ENCODE measurements at places on chromosomes 12 and 14.

DNA sequence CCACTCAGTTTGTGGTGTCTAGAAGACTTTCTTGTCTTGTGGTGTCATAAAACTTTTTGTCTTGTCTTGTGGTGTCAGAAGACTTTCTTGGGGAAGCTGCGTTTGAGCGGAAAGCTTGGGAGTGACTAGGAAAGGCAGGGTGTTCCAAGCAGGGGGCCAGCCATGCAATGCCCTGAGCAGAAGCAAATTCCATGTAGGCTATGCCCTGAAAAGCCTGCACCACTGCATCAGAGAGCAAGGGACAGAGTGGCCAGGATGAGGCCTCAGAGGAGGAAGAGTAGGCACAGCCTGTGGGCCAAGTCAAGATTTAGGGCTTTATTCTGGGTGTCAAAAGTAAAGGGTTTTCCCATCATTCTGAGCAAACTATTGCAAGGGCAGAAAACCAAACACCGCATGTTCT is 14.5 kb downstream of the KRT8 start:
- DNase-seq: peak; percentile 50

- no peak for DNase-seq
Measured at GRCh38 chr12:103901518-103902173, 28.6 kb upstream of the HSP90B1 start.

- DNase-seq: peak; percentile 73
Measured at GRCh38 chr14:92684801-92685560, 63.4 kb downstream of the LGMN start.

GRCh38 chr12:133105620-133106019 is 24.5 kb downstream of the ZNF891 start:
- no peak for DNase-seq

GRCh38 chr14:25895740-25896139 is 702.1 kb downstream of the NOVA1 start:
- DNase-seq: no peak

DNA sequence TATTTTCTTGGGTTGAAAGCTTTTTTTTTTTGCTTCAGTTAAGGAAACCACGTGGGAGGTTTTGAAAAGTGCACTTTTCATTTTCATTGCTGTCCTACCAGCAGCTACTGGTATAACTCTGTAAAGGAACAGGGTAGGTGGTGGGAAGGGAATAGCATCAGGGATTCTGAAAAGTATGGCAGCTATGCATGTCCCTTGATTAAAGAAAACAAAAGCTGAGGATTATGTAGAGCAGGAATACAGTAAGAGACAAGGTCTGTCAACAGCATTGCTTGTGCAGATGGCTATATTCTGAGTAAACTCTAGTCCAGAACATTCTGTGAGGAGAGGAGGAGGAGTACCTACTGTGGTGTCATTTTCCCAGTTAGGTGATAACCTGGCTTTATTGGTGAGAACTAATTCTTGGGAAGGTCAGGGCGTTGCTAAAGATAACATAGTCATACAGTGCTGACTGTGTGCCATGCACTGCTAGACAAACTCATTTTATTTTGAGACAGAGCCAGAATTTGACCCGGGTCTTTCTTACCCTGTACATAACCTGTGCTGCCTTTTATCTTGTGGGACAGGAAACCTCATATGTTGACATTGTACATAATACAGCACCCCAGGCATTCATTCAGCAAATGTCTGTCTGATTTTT is 80.3 kb upstream of the TRAF3 start:
- DNase-seq: no peak

DNA sequence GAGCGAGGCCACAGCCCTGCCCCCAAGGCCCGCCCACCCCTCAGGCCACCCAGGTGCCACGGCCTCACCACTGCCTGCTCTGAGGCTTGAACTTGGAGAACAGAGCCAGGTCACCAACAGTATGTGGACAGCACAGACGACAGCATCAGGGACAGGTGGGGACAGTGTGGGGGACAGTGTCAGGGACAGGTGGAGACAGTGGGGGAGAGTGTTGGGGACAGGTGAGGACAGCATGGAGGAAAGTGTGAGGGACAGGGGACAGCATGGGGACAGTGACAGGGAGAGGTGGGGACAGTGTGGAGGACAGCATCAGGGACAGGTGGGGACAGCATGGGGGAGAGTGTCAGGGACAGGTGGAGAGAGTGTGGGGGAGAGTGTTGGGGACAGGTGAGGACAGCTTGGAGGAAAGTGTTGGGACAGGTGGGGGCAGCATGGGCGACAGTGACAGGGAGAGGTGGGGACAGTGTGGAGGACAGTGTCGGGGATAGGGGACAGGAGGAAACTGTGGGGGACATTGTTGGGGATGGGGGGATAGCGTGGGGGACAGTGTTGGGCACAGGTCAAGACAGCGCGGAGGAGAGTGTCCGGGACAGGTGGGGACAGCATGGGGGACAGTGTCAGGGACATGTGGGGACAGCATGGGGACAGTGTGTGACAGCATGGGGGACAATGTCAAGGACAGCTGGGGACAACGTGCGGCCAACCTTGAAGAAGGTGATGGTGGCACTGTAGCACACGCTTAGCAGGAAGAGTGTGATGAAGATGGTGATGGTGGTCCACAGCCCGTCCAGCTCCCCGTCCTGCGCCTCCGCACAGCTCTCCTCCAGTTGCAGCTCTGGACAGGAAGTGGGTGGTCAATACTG is 114.9 kb downstream of the TMEM121 start:
- no peak for DNase-seq

- DNase-seq: no peak
Measured at GRCh38 chr12:10753059-10753458, 29.9 kb upstream of the YBX3 start.

DNA sequence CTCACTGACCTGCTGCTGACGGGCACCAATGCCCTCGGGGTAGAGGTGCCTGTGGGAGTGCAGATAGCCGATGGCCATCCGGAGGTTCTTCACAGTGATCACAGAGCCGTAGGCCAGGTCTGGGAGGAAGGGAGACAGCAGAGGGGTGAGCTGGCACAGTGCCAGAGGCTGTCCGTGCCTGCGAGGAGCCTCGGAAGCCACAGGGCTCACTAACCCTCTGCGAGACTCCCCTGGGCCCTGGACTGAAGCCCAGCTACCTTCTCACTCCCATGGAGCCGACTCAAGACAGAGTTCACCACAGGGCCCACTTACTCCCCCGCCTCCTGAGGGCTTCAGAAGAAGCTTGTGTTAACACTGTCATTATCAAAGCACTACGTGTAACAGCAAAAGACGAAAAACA is 24.5 kb downstream of the POMT2 start:
- DNase-seq: no peak

DNA sequence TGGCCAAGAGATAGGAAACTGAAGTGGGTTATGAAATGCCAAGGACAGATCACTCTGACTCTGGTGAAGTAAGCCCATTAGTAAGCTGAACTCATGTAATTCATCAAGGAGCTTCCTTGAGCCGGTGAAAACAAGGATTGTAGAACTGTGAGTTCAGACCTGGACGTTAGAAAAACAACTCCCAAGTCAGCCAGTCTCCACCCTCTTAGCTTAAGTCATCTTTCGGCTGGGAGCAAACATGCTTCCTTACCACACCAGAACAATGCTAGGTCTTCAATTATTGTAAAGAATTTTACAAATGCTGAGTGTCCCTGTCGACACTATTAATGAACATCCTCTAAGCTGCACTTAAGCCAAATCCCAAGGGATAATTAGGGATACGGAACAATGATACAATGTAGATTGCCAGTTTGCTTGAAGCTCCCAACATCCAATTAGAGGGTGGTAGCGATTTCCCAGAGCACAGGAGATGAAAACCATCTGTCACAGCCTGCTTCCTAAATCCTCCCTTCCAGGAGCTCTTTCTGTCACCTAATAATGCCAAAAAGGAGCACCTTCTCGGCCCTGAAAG is 45.7 kb upstream of the VASH1 start:
- DNase-seq: no peak

GRCh38 chr12:107134558-107134957 is 41.2 kb upstream of the CRY1 start:
- DNase-seq: peak; percentile 90

All from endodermal cell (in vitro differentiated cells).